ENCODE measurements at places on chromosomes 1 and 21.
A peak's percentile ranks its signal among the peaks of the same experiment; 100 is the strongest.

DNA sequence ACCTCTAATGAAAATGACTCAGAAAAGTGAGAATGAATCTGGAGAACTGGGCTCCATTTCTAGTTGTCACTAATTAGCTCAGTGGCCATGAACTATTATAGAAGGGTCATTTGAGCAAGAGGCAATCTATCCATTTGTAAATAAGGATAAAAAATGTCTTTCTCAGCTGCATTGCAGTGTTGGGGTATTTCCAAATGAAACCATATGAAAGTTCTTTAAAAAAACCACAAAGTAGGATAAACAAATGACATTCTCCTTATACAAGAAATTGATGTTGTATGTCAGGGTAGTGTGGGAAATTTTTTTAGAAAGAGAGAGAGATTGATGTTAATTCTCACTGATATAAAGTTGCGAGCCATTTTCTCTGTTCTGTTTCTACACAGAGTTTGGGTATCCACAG is 26.0 kb downstream of the FMO3 start:
- no peak for DNase-seq

DNA sequence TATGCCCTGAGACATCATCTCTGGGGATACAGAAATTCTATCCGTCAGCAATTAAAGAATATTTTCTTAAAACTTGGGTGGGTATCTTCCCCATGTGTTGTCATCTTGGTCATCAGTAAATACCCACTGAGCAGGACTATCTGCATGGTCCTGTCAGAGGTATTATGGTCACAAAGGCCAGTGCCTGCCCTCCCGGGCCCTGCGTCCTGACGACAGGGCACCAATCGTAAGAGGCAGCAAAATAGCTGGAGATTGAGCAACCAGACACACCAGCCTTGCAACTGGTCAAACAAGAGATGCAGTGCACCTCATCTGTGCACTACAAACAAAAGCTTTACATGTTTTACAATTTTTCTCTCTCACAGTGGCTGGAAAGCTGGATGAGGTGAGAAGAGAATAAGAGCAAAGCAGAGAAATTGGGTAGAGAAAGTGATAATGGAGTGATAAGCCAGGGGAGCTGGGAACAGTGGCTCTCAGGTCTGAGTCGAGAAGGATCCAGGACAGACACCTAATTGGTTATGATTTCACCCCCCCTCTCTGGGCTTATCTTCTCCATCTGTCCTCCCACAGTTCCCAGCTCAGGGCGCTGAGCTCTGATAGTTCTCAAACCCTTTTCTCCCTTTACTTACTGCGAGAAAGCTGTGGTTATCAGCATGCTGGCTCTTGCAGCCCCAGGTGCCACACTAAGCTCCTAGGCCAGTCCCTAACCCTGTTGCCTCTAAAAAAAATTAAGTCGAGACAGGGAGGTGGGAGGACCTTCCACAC is 8.8 kb upstream of the SRP9 start:
- DNase-seq: no peak

DNA sequence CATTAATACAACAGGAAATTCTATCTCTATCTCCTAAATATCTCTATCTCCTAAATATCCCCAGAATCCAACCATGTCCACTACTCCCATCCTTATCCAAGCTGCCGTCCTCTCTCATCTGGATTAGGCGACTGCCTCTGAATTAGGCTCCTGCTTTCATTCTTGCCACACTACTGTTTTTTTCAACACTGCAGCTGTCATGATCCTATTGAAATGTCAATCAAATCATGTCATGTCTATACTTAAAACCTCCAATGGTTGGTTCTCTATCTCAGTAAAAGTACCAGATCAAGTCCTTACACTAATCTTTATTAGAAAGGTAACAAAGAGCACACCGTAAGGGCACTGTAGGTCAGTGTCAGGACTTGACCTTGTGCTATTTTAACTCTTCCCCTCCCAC is 82.0 kb upstream of the NFIA start:
- DNase-seq: no peak

DNA sequence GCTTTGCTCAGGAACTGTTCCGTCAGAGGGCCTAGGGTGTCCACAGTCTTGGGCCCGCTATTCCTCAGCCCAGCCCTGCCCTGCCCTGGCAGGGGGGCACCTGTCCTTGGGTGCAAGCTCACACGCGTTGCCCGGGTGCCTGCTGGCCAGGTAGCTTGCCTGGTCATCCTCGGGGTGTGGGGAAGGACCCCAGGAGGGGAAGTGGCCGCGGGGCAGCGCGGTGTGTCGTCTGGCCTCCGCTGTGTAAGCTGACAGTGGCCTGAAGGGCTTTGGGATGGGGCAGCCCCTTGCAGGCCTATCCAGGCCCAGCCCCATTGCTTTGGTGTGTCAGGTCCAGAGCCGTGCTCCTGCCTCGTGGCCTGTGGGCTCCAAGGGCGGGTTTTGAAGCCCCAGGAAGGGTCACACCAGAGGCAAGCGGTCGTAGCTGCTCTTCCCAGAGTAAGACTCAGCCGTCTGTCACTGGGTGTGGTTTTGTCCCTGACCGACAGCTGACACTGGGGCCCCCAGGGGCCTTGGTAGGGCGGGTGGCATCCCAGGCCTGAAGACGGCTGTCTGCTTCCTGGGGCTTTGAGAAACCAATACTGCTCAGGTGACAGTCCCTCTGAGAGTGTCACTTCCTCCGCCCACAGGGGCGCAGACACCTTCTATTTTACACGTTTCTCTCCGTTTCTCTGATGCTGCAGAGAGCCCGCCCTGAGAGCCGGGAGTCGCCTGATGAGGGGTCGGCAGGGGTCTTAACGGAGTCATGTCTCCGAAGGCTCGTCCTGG is 72.1 kb downstream of the SKI start:
- no peak for DNase-seq

DNA sequence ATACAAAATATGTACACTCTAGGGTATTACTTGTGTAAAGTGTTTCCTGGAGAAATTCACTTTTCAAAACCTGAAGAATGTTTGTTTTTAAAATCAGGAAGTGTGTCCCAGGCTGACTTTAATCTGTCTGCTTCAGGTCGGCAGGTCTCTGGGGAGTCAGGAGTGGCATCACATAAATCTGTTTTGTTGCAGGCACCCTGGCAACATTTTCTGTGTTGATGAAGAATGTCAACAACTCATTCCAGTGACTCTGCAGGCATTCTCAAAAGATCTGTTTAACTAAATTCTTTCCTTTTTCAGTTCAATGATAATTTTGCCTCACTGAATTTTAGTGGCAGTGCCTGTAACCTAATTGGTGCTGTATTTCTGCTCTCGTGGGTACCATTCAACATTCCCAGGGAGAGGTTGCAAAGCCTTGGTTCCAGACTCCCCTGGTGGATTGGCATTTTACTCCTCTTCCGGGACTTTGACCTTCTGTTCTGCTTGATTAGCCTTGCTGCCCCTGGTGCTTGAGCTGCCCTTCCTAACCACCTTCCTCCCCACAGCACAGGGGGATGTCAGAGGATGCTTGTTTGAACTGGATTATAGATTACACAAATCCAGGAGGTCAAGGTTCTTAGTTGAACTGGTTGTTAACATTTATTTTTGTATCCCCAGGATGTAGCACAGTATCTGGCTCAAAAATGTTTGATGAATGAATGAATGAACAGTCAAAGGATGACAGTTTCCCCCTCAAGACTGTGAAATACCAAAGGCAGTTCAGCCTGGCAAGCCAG is 55.4 kb upstream of the LPGAT1 start:
- DNase-seq: no peak

GRCh38 chr1:57637155-57637554 is 213.3 kb upstream of the DAB1 start:
- DNase-seq: no peak

DNA sequence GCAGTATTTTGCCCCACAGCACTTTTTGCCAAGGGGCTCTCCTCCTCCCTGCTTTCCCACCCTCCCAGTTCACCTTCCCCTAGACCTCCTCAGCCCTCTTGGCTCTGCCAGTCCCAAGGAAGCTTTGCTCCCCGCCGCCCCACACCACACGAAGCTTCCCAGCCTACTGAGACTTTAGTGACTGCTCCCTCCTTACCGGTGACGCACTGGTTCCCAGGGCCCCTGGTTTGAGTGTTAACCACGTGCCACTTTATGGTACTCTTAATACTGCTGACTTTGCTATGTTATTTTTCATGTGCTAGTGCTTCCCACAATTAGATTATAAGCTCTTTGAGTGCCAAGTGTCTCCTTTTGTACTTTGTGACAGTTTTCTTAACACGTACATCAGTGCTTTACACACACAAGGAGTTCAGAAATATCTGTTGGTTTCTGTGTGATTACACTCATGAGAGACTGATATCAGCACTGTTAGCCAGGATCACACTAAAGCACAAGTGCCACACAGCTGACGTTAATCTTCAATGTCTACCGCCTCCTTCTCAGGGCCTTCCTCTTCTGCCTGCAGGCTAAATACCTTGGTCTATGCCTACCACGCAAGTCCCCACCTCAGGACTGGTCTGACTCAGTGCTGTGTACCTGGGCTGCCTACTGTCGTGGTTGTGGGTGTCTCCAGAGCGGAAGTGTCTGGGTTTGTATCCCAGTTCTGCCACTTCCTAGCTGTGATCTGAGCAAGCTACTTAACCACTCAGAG is 61.0 kb downstream of the DNTTIP2 start:
- no peak for DNase-seq

- DNase-seq: no peak
Observed at GRCh38 chr1:66402194-66402593, 131.8 kb upstream of the SGIP1 start.

GRCh38 chr1:186009039-186009737 is 275.0 kb downstream of the HMCN1 start:
- no peak for DNase-seq

- no peak for DNase-seq
Observed at GRCh38 chr1:66436378-66437135, 97.4 kb upstream of the SGIP1 start.

- no peak for DNase-seq
Observed at GRCh38 chr21:31180256-31181081, 142.2 kb upstream of the KRTAP19-8 start.

GRCh38 chr21:26965040-26965906 is 1.6 kb downstream of the ADAMTS5 start:
- DNase-seq: peak; percentile 64

DNA sequence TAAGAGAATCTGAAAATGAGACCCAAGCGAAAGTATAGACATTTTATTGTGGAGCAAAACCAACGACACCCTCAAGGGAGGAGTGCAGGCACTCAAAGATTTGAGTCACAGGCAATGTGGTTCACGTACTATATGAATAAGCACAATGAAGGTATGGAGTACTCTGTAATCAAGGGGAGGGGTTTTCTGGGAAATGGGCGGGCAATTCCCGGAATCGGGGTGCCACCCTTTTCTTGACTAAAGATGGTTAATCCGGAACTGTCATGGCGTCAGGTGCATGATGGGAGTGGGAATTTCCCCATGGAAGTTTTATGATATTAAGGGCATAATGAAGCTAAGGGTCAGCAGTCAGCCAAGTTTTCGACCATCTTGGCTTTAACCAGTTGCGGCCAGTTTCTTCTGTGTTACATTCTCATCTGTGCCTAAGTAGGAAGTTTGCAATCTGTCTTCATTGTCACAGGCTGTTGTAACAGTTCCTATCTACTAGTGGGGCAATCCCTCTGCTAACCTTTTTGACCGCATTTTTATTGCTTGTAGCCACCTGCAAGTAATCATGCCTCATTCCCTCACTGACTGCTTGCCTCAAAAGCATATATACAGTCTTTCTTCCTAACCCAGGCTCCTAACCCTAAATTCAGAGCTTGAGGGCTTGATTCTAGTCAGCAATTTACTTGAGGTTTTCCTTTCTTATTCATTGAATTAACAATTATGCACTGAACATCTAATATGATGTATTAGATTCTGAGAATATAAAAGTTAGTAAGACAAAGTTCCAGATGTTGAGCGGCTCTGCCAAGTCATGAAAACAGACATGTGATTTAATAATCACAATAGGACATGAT is 775 bp upstream of the AIM2 start:
- DNase-seq: no peak

DNA sequence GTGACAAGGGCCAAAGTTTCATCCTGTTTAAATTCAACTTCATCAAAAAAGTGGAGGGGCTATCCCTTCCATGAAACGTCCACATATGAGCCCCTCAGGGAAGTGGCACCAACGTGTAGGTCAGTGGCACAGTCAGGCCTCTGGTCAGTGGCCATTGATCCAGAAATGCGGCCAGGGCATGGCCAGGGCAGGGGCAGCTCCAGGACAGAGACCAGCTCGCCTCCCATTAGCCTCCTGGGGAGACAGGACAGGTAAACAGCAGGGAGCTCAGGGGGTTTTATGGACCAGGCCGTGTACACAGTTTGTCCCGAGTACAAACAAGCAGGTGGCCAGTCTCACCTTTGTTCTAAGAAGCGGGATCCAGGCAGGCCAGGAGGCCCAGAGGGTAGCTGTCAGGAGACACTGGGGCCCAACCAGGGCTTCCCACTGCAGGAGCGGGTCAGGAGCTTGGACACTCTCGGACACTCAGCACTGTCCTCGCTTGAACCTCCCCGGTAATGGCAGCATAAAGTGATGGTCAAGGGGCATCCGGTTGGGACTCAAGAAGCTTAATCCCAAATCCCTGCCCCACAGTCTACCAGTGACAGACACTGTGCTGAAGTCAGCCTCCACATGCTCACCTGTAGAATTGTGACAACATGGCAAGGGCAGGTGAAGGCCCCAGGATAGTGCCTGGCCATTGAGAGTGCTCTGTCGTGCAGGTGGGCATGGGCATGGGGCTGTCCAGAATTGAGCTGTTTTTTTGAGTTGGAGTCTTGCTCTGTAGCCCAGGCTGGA is 144.1 kb upstream of the ERRFI1 start:
- DNase-seq: no peak

DNA sequence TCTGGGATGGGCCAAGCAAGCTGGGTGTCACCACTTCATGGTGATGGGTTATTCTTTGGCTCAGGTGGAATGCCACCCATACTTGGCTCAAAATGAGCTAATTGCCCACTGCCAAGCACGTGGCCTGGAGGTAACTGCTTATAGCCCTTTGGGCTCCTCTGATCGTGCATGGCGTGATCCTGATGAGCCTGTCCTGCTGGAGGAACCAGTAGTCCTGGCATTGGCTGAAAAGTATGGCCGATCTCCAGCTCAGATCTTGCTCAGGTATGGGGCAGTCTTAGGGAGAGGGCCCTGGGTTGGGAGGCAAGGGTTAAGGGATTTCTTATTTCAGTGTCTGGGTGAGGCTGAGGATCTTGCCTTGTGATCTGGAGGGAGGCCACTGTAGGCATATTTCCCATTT is 15.4 kb upstream of the NASP start:
- no peak for DNase-seq

DNA sequence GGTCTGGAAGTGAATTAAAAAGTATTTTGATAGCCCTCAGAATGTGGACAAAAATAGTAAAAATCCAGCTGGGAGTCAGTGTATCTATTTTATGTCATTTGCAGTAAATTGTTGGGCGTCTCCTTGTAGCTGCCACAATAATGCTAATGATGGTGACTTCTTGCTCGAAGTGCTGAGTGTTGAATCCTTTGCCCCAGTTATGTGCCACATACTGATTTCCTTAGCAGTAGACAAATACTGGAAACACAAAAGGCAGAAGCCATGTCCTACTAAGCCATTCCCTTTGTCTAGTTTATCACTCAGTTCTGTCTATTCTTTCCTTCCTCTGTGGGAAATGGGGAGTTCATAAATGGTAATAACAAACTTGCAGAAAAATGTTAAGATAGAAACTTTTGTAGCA is 70.7 kb upstream of the CXADR start:
- no peak for DNase-seq

GRCh38 chr1:1924386-1924785 is 5.3 kb upstream of the TMEM52 start:
- no peak for DNase-seq
